ENCODE measurements at places on chromosomes 6 and 20.
A peak's percentile ranks its signal among the peaks of the same experiment; 100 is the strongest.

DNA sequence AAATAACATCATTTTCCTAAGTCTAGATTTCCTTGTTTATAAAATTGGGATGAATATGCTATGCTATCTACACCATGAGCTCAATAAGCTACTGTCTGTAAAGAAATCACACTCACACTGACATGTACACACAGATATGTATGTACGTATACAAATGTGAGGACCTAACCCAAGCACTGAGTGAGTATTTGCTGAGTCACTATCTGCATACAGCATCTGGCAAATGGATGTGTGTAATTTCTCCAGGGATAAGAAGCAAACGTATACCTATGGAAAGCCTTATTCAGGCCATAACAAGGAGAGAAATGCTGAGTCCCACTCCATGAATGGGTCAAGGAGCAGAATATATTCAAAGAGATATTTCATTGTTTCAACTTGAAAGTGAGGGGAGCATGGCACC is 153.9 kb downstream of the LPA start:
- DNase-seq: no peak

DNA sequence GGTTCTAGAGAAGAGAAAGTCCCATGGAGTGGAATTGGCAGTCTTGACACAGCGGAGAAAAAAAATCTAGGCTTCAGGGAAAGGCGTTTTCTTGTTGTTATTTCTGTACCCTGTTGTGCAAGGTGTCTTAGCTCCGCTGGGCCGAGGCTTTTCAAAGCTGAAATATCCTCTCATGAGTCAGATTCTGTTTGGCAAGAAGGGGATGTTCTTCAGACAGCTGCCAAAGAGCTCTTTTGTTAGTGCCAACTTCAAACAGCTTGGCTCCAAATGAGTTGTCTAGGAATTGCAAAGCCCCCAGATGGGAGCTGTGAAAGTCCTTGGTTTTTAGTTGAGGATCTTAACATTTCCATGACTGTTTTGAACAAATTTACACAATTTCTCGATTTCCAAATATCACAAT is 45.6 kb downstream of the LRRN4 start:
- peak; percentile 56 for DNase-seq

- DNase-seq: no peak
Measured at GRCh38 chr20:42635699-42636411, 553.9 kb downstream of the PTPRT start.

- DNase-seq: no peak
Measured at GRCh38 chr6:125759959-125760457, 10.6 kb downstream of the HEY2 start.

GRCh38 chr6:129843573-129843972 is 17.5 kb downstream of the TMEM244 start:
- no peak for DNase-seq

- DNase-seq: no peak
Measured at GRCh38 chr6:10540073-10540746, 19.1 kb downstream of the GCNT2 start.

- DNase-seq: no peak
Measured at GRCh38 chr20:51553897-51554486, 11.5 kb upstream of the NFATC2 start.
